Substantia nigra (tissue), 51 donors: ENCODE measurements at places on chromosomes 3 and 15.
A peak's percentile ranks its signal among the peaks of the same experiment; 100 is the strongest.

GRCh38 chr15:65222891-65223290 is 11.6 kb upstream of the CILP start:
- no peak for DNase-seq

- DNase-seq = no peak
Observed at GRCh38 chr3:165346503-165346902, 150.3 kb upstream of the SLITRK3 start.

GRCh38 chr3:30775040-30775439 is 119.4 kb downstream of the GADL1 start:
- no peak for DNase-seq

GRCh38 chr3:181713280-181713647 is 1.5 kb downstream of the SOX2 start:
- no peak for DNase-seq

GRCh38 chr3:173588556-173588955 is 191.0 kb downstream of the NLGN1 start:
- no peak for DNase-seq

- DNase-seq = no peak
Observed at GRCh38 chr3:155075200-155075599, 4.9 kb upstream of the MME start.

- DNase-seq = no peak
Observed at GRCh38 chr15:42153874-42154211, 2.6 kb downstream of the PLA2G4F start.

DNA sequence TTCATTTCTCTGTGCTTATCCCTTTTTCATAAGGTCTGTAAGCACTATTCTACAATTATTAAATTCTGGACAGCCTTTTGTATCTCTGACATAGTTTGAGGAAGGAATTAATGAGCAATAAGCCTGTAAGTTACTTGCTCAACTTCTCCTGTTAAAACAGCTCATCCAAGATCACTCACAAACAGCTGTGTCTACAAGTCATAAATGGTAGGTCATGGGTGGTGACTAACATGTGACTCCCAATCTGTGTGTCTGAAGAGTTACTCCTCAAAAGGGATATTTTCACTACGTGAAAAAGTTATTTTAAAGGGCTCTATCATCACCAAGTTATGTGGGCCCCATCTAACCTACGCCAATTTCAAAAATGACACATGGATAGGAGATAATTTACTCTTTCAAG is 145.2 kb upstream of the CBLB start:
- DNase-seq = no peak

DNA sequence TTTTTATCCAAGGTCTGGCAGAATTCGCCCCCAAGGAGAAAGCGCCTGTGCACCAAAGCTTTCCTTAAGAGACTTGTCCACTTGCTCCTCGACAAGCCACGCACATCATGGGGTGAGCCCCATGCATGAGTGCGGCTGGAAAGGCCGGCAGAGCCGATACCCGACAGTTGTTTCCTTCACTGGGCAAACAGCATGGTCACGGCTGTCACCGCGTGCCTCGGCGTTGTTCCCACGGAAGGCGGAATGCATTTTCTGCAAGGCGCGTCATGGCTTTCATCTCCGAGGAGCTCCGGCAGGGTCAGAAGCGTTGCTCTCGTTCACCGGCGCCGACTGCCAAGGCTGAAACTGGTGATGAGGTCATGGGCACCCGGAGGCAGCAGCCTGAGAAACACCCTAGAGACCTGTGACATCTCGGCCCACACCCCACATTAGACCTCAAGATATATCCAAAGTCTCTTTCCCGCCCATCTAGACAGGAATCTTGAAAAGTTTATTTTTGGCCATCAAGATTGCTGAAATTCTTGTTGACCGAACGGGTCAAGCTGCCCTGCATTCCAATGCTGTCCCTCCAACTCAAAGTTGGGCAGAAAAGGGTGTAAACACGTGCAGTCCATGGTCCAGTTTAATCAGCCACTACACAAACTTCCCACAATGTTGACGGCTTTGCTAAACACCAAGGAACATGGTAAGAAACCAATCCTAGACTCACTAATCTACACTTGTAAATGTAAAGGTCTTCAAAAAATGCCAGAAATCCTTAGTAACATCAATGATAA is 604 bp upstream of the TJP1 start:
- peak; percentile 82 for DNase-seq

DNA sequence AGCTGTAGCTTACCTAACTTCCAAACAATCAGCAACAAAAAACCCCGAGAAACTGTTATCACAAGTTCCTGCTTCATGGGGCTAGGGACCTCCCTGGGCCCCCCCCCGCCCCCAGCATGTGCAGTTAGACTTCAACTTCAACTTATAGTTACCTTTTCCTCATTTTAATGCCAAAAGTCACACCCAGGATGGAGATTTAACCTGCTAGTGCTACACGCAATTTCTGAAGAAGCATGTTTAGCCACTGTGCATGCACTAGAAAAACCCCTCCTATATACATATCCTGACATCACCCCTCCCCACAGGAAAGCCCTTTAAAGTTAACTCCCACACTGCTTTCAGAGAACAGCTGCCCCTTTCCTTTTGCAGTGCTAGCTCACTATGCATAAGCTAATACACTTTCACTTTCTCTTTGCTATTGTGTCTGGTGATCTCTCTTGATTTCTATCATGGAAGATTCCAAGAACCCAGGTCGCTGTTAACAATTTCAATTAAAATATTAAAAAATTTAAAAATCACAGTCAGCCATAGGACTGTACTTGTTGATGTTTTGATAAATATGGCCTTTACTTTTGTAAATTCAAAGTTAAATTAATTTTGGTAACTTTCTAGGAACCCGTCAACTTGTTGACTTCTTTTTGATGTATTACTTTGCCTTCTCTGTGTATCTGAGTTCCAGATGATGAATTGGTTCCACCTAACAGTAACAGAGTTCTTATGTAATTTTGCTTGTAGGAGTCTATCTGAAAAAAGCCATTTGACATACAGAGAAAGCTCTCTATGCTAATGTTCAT is 75.2 kb upstream of the ACAD9 start:
- DNase-seq = no peak

- no peak for DNase-seq
Observed at GRCh38 chr3:90221900-90222299, 1114.5 kb downstream of the EPHA3 start.

GRCh38 chr3:28700728-28701127 is 352.1 kb upstream of the AZI2 start:
- DNase-seq = no peak

- DNase-seq = no peak
Observed at GRCh38 chr3:46692566-46692990, 901 bp downstream of the ALS2CL start.

DNA sequence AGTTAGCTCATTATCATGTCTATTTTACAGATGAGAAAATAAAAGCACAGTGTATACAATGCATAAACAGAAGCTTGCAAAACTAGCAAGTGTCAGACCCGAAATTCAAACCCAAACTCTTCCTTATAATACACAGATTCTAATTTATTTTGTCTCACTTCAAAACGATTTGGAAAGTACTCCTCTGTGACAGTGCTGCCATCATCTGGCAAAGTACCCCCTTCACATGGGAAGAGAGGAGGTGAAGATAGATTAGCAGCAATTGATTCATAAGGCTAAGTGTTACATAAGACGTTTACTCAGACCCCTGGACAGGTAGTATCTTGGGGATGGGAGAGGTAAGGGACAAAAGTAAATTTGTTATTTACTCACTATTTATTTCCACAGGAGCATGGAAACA is 744.0 kb upstream of the SGO1 start:
- DNase-seq = no peak

DNA sequence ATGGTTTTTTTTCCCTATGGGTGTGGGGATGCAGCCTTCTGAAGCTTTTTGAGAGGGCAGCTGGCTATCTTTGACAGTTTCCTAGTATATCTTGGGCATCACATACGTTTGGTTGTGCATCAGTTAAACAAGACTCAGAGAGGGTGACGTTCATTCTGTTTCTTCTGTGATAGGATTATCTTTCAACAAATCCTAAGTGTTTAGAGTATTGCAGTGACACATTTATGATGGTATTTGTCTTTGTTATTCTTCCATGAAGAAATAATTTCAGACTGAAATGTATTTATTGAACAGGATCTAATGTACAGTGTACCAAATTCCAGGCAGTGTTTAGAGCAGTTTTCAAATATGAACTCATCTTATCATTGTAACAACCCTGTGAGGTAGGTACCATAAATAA is 114.4 kb downstream of the PLCL2 start:
- DNase-seq = no peak

DNA sequence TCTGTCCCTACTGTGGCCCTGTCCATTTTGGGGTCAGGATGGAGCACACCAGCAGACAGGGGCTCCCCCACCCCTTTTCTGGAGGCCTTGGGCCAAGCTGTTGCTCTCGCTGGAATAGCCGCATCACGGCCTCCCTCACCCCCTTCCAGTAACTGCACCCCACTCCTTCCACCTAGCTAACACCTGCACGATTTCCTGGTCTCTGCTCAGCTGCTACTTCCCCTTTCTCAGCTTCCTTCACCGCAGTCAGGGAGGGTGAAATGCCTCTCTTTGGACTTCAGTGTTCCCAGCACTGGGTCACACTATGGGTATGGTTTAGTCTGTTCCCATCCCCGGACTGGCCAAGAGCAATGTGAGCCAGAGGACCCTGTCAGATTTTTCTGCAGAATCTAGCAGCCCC is 400.2 kb downstream of the MCTP2 start:
- no peak for DNase-seq

- no peak for DNase-seq
Observed at GRCh38 chr3:73315706-73316105, 254.2 kb downstream of the EBLN2 start.

- no peak for DNase-seq
Observed at GRCh38 chr15:80214910-80215309, 37.1 kb downstream of the CTXND1 start.

GRCh38 chr3:197421021-197421420 is 122.6 kb upstream of the DLG1 start:
- DNase-seq = no peak

DNA sequence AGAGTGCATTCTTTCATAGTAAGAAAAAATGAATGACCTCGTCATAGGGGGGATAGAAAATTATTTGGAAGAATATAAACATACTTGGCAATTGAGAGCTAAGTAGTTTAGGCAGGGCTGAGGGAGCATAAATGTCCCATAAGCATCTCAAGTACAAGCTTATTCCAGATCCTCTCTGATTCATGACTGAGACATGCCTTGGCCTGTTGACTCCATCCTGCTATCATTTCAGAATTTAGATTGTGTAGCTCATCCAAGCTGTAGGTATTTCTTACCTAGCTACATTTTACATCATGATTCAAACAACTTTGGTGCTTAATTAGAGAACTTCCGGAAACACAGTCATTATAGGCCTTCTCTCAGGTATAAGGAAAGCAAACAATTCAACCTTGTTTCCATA is 12.3 kb downstream of the POGLUT1 start:
- DNase-seq = no peak

GRCh38 chr3:102069211-102069662 is 219.9 kb downstream of the NFKBIZ start:
- DNase-seq = no peak

DNA sequence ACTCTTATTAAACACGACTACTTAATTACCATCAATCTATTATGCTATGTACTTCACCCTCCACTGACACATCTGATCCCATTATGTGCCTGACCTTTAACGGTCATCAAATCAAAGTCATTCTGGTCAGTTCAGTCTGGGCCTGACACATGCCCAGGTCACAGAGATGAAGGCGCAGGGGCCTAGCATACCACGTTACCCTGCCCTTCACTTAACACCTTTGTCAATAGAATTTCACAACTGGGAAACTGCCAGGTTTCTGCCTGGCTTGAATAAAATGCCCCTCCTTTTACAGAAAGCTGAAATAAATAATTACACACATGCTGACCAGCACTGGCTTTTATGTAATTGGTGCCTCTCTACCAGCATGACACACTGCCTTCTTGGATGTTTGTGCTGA is 39.5 kb downstream of the MECOM start:
- no peak for DNase-seq

DNA sequence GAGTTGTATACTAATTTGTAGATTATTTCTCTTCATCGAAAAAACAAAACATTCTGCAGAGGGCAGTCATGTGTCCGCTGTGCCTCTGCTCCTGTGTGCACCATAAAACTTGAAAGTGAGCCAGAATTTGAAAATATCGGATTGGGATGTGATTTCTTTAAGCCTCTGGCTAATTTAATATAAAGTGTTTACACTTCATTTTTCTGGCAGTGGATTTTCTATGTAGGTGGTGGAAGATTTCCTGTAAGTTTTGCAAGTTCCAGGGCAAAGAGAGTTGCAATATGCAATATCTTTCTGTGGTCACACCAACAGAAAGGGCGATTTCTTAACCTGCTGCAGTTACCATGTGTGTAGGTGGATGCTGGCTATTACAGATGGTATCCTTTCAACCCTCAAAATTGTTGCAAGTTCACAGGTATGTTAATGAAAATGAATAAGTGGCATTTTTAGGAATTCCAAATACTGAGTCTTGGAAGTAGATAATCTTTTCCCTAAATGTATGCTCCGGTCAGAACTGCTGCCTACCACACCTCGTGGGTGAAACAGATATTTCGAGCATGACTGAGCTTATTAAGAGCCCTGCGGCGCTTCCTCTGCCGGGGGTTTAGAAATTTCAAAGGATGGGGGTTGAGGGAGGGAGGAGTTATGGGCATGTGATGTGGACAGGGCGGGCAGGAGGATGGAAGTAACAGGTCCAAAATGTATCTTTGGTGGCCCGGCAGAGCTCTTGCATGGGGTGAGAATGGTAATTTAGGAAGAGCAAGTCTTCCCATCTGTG is 134.0 kb downstream of the PGPEP1L start:
- DNase-seq = no peak

- no peak for DNase-seq
Observed at GRCh38 chr3:122245513-122246174, 62.2 kb downstream of the CASR start.

- no peak for DNase-seq
Observed at GRCh38 chr3:178475062-178475461, 61.2 kb upstream of the KCNMB2 start.

DNA sequence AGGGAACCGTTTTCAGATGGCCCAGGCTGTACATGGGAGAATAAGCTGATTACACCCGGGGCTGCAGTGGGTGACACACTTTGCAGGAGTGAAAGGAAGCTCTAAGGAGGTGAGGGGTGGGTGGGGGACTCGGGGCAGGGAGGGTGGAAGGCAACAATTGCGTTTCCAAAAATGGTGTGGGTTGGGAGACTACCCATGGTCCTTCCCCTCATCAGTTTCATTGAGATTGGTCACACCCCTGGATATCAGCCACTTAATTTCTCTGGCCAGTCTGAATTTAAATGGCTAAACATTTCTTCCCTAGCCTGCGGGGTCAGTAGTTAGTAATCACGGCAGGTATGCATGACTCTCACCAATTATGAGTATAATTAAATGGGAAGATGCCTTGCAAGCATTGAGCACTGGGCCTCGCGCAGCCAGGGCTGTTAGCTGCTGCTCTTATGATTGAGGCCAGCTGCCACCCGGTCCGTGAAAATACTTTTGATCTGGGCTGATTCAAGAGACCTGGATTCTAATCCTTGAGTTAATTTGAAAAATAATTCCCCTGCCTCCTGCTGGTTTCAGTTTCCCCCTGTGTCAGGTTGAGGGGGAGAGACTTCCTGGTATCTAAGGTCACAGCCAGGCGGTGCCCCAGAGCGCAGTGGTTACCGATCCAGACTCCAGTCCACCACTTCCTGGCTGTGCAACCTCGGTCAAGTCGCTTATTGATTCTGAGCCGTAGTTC is 23.3 kb downstream of the SLC6A6 start:
- DNase-seq = no peak
